ENCODE measurements at places on chromosomes 11 and 22.

DNA sequence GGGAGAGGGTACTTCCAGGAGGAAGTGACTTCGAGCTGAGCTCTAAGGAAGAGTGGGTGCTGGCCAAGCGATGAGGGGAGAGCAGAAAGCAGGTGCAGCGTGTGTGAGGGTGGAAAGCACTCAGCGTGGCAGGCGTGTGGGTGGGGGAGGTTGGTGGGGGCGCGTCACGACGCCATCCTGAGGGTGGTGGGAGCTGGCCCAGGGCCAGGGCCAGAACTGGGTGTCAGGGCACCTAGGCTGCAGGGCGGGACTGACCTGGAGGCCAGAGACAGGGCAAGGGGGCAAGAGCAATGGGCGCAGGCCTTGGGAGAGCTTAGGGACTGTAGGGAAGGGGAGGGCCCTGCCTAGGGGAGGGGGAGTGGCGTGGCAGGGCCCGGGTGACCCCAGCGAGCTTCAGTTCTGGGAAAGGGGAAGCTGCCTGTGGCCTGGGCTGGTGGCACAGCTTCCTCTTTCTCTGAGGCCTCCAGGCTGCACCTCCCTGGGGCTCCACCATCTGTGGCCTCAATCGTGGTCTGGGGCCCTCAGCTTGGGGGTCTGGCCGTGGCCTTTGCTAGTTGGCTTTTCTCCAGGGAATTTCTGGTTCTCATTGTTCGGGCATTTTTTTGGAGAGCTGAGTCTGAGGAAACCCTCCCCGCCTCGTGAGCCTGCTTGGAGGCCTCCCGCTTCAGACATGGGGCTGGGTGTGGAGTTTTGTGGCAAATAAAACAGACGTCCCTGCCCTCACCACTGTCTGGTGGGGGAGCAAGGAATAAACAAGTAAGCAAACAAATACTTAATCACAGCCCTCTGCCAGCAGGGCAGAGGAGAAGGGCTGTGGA lies 8.9 kb downstream of the RELT start:
- DNase-seq: peak; percentile 73

GRCh38 chr11:92306966-92307510 lies 82.4 kb downstream of the FAT3 start:
- no peak for DNase-seq

GRCh38 chr11:67352546-67353316 lies 615 bp downstream of the POLD4 start:
- peak; percentile 27 for DNase-seq

DNA sequence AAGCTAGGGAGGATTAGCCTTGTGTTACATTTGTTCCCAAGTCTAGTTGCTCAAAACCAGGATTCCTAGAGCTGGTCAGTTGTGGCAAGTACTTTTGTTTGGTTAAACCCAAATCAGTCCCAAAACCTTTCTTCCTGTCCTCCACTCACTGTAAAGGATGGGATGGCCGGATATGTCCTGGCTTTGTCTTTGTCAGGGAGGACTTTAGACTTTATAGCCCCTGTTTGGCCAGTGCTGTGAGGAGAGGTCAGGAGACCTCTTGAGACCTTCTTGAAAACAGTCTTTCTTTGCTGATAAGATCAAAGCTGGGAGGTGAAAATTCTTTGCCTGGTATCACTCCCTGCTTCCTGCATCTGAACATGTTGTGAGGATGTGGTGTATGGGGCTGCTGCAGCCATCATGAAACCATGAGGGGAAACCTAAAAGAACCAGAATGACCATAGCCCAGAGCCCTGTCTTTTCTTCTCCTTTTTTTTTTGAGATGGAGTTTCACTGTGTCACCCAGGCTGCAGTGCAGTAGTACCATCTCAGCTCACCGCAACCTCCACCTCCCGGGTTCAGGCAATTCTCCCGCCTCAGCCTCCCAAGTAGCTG lies 43.6 kb upstream of the FTH1 start:
- no peak for DNase-seq

GRCh38 chr11:118522571-118523072 lies 4.7 kb upstream of the TTC36 start:
- no peak for DNase-seq

GRCh38 chr22:49334976-49335375 lies 492.7 kb downstream of the BRD1 start:
- DNase-seq: no peak

- DNase-seq: no peak
Measured at GRCh38 chr11:94652735-94653284, 85.6 kb downstream of the PIWIL4 start.

DNA sequence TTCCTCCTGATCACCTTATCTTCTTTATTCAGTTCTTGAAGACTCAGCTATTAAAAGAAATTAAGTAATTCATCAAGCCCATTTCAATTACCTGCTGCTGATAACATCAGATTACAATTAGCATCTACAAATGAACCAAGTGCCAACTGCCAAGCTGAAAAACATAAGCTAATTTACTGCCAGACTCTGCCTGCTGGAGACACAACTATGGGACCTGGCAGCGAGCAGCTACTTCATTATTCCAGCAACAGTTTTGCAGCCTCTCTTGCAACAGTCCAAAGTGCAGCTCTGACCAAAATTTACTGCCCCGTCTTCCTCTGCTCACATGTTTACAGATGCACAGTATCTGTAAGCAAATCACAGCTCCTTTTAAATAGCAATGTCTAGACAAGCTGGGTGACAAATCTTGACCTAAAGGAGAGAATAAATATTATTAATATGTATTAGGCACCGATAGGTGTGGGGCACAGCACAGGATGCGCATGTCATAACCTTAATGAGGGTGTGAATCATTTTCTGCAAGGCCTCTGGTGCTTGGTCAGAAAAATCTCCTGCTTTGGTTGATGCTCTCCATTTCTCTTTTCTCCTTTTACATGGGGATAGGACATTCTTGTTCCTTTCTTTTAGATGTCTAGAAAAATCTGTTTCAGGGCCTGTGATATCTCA lies 232.2 kb upstream of the PITPNB start:
- no peak for DNase-seq

GRCh38 chr22:17087498-17088131 lies 2.8 kb downstream of the IL17RA start:
- DNase-seq: no peak

DNA sequence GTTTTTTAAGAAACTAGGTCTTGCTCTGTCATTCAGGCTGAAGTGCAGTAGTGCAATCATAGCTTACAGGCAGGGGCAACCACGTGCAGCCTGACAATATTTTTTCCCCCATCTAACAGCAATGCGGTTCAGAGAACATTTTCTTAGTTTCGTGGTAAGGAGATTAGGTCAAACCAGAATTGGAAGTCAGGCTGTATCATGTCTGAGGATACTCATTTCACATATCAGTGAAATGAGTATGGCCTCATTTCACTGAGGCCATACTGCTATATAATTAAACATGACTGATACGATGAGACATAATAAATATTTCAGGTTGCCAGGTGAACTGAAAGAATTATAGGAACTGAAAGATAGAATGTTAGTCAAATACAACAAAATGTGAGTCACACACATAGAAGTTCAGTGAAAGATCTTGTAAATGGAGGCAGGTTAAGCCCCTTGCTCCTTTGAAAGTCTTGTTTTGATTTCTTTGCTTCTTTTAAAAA lies 32.5 kb upstream of the IZUMO1R start:
- DNase-seq: no peak

GRCh38 chr22:29083933-29084591 lies 11.2 kb downstream of the KREMEN1 start:
- DNase-seq: no peak

GRCh38 chr11:34427186-34427805 lies 11.4 kb upstream of the CAT start:
- DNase-seq: no peak

- DNase-seq: no peak
Measured at GRCh38 chr11:74697722-74698121, 33.5 kb downstream of the CHRDL2 start.

DNA sequence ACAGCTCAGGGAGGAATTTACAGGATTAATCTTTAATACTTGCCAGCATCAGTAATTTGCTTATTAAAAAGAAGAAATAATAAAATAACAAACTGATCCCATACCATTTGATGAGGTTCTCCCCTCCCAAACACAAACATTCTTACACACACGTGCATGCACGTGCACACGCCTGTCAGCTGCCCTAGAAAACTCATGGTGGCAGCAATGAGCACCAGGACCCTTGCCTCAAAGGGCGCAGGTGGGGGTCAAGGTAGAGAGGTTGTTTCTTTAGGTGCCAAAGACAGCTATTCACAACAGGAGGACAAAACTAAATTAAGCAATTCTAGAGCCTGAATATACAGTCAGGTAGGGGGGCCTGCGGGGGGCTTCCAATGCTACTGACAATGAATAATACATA lies 219.3 kb downstream of the BUD13 start:
- no peak for DNase-seq

DNA sequence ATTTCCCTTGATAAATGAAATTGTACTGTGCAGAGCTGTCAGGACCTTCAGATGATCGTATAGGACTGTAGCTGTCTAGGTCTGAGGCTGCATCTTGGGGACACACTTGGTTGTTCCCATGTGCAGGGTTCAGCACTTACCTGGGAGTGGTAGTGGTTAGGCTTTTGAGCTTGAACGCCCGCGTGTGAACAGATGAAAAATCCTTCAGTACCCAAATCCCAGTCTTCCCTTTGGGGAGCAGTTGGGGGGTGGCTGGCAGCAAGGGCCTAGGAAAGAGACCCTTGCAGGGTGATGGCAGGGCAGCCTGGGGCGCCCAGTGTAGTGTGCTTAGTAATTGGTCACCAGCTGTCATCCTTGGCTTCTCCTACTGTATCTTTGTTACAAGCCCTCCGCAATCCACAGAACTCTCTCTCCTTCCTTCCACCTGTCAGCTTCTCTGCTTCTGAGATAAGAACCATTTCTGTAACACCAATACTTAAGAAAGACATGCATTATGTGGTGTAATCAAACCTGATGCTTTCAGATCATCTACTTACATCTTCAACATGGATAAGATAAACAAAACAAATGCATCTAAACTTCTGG lies 64.6 kb downstream of the MORC2 start:
- no peak for DNase-seq

DNA sequence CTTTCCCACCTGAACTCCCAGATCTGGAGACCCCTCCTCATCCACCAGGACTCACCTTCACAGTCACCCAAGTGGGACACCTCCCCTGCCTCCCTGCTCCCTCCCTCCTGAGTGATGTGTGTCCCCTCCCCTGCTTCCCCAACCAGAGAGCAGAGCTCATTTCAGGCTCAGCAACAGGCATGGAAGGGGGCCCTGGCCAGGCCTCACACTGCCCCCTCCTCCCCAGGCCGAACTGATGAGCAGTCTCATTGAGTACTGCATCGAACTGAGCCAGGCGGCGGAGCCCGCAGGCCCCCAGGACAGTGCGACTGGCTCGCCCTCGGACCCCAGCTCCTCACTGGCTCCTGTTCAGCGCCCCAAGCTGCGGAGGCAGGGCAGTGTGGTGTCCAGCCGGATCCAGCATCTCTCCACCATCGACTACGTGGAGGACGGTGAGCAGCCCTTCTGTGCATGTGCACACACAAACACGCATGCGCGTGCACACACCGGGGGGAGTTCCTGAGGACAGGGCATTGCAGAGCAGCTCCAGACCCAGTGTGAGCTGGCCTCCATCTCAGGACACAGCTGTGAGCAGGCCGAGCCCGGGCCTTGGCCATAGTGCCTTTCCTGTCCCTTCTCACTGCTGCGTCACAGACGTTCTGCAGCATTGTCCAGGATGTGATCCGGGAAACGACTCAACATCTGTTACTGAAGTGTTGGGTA lies 17.8 kb upstream of the NEAT1 start:
- DNase-seq: peak; percentile 55

- DNase-seq: no peak
Measured at GRCh38 chr11:122933416-122933815, 48.2 kb downstream of the BSX start.

DNA sequence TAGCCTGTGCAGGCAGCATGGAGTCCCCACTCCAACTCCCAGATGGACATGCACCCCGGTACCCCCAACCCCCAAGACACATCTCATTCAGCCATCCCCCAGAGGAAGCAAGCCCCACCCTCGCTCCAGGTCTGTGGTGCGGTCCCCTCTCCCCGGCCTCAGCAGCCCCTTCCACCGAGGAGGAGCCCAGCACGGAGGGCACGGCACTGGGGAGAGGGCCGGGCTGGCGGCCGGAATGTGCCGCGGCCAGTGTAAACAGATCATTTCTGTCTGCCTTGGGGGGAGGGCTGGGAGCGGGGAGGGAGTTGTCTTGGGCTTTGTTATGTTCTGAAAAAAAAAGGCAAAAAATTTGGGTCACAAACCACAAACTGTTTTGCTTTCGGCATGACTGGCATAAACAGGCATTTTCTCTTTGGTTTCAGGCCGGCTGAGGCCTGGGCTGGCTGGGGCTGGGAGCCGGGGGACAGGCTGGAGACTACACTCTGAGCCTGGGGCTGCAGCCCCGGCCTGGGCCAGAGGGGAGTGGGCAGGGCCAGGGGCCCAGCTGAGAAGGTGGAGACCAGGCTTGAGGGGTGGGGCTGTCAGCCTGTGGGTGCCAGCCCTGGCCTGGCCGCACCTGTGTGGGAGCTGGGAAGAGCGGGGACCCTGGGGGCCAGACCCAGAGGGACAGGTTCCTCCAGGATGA lies 16.8 kb downstream of the IGF2 start:
- no peak for DNase-seq

DNA sequence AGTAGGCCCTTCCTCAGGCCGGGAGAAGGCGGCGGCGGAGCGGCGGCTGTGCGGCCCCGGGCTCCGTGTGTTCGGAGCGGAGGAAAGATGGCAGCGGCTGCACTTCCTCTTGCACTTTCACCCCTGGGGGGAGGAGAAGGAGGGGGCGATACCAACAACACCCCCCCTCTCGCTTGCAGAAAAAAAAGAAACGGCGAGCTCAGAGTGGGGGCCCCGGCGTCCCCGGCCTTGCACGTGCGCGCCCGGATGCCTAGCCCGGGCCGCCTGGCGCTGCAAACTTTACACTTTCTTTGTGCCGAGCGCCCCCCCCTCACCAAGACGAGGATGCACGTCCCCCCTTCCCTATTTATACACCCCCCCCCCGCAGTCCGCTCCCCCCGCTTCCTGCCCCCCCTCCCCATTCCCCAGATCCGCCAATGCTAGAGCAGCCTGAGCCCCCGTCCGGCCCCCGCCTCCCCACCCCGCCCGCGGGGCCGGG lies at the start of gene PATZ1:
Gene PATZ1, minus strand, starts transcription at position 92 of the 478 bp plus-strand sequence. CDS start 744 bp downstream, outside the sequence.
- no peak for DNase-seq

- no peak for DNase-seq
Measured at GRCh38 chr11:14418801-14419417, 59.9 kb upstream of the RRAS2 start.

DNA sequence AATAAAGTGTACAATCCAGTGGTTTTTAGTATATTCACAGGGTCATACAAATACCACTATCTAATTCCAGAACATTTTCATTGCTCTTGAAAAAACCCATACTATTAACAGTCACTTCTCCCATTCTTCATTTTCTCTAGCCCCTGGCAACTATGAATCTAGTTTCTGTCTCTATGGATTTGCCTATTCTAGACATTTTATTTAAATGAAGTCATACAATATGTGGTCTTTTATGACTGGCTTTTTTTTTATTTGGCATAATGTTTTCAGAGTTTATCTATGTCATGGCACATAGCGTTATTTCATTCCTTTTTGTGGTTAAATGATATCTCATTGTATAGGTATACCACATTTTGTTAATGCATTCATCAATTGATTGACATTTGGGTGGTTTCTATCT lies 59.4 kb downstream of the KDM2A start:
- no peak for DNase-seq

- DNase-seq: no peak
Measured at GRCh38 chr22:28017859-28018258, 98.8 kb upstream of the PITPNB start.

All from heart right ventricle (tissue), 16 donors.